Heart left ventricle (tissue), 16 donors: ENCODE measurements at places on chromosomes 5 and 9. TPM values are rescaled to one million over a fixed set of nuclear protein-coding genes. Genes with fewer than 3 reads are reported as not detected.

Gene FAT2
- 0.08 TPM for total RNA-seq

Gene SLC6A18
- total RNA-seq = not detected

Gene OTP
- not detected for total RNA-seq

Gene ELOVL7
- total RNA-seq = 0.43 TPM

- no peak overlapping the region for H3K4me3 ChIP-seq
- H3K36me3 ChIP-seq = no peaks in the 10 kb centered on the region
- no peak overlapping the region for H3K27ac ChIP-seq
Measured at GRCh38 chr5:60334281-60334713, 365.7 kb downstream of the DEPDC1B start.

- H3K27ac ChIP-seq = no peak overlapping the region
- H3K4me1 ChIP-seq = no peaks in the 10 kb centered on the region
- no peaks in the 10 kb centered on the region for H3K36me3 ChIP-seq
- no peak overlapping the region for H3K4me3 ChIP-seq
Measured at GRCh38 chr9:31608416-31608815, 776.0 kb upstream of the ACO1 start.

DNA sequence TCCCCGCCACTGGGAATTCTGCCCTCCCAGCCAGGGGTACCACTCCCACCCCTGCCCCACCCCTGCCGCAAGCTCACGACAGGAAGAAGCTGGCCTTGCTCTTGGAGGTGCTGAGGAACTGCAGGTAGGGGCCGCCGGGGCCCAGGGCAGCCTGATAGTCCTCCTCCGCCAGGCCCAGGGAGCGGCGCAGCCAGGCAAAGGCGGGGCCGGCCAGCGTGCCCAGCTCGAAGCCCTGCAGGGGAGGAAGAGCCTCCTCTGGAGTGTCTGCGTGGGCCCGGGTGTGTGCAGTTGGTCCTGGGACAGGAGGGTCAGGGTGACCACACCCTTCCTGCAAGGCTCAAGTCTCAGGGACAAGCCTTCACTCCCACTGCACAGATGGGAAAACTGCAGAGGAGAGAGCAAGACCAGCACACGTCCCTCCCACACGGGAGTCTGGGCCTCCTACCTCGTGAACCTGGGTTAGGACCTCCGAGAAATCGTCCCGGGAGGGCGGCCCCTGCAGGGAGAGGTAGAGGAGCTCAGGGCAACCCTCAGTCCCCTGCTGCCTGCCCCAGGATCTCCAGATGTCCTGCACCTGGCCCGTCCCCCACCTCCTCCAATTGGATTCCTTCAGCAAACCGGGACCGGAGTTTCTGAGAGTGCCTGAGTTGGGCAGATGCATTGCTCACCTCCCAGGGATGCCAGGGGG, 2.4 kb downstream of the PIP5KL1 start:
- no peak overlapping the region for H3K4me3 ChIP-seq
- H3K27me3 ChIP-seq = peaks cover 48% of the 10 kb centered on the region
- no peak for DNase-seq
- H3K36me3 ChIP-seq = no peaks in the 10 kb centered on the region
- no peak overlapping the region for H3K27ac ChIP-seq

DNA sequence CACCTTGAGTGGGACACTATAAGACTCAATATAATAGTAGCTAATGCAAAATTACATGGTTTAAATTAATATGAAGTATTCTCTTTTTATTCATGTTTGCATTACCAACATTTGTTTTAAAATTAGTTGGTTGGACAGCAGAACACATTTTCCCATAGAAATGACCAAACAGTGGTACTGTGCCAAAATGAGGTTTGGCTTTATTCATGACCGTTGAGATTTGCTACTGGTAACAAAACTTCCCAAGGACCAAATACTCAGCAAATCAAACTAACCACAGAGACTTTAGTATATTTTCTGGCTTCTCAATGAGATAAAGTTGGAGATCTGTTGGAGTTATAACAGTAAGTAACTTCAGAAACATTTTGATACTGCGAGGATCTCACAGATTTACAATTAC, 637.8 kb upstream of the MEF2C start:
- no peaks in the 10 kb centered on the region for H3K27me3 ChIP-seq
- H3K27ac ChIP-seq = no peak overlapping the region
- no peak for DNase-seq
- H3K4me3 ChIP-seq = no peak overlapping the region

DNA sequence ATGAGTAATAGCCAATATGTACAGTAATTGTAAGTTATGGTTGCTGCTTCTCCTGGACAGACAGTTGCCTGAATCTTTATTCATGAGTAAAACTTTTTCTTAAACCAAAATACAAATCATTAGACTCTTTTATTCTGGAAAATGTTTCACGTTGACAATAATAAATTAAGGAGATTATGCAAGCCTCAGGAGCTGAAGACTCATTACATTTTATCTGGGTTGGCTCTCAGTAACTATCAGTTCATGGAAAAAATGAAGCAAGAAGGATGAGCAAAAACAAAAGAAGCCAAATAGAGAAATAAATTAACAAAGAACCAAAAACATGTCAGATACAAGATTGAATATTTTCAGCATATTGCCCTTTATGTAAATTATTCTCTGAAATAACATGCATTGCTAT, 88.9 kb upstream of the PRR16 start:
- H3K4me3 ChIP-seq = no peak overlapping the region
- H3K36me3 ChIP-seq = no peaks in the 10 kb centered on the region
- DNase-seq = no peak
- no peaks in the 10 kb centered on the region for H3K4me1 ChIP-seq
- no peaks in the 10 kb centered on the region for H3K27me3 ChIP-seq
- H3K27ac ChIP-seq = peak overlapping the region; percentile 33

DNA sequence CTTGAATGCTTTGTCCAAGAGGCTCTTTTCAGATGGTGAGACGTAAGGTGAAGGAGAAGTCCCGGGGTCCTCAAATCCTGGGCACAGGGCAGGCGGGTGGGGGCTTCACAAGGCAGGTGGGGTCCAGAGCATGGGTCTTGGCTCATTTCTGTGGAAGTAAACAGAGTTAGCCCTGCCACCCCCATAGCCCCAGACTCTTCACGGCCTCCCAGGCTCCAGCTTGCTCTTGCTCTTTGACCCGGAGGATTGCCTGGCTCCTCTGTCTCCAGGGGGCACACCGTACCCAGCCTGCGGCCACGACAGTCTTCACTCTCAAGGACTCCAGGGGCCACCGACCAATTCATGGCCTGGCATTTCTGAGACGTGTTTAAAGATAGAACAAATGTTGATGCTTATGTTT, 28.8 kb upstream of the POMT1 start:
- H3K4me3 ChIP-seq = no peak overlapping the region
- H3K36me3 ChIP-seq = peaks cover 100% of the 10 kb centered on the region
- no peak for DNase-seq
- H3K27ac ChIP-seq = no peak overlapping the region
